ENCODE measurements at places on chromosomes 7 and 10.

GRCh38 chr10:117731121-117731791 is 188.7 kb downstream of the EMX2 start:
- DNase-seq: no peak

GRCh38 chr10:126087796-126088505 is 191.6 kb downstream of the FANK1 start:
- DNase-seq: no peak

DNA sequence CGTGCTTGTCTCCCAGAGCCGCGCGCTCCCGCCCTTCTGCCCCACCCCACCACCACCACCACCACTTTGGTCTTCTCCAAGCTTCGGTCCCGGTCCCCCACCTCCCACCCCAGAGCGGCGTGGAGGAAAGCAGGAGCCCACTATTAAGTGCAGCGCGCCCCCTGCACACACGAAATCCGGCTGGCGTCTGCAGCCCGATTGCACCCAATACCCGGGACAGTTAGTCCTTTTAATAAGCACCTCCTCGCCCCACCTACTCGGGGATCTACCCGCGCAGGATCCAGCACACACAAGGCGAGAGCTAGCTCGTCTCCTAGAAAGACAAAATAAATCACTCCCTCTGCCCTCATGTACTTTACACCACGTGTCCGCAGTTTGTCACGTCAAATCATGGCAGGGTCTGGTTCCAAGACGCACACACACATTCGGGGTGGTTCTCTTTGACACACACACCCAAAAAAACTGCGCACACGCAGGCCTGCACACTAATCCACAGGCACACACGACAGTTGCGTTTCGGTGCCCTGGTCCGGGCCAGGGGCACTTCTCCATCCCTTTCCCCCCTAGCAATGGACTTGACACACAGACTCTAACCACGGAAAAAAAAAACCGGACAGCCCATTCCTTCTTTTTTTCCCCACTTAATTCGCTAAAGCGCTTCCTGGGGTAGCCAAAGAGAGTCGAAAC is 1.6 kb downstream of the SFMBT2 start:
- no peak for DNase-seq

GRCh38 chr7:818031-818699 is 14.1 kb upstream of the SUN1 start:
- no peak for DNase-seq

GRCh38 chr10:17240616-17241015 is 12.6 kb downstream of the VIM start:
- no peak for DNase-seq

DNA sequence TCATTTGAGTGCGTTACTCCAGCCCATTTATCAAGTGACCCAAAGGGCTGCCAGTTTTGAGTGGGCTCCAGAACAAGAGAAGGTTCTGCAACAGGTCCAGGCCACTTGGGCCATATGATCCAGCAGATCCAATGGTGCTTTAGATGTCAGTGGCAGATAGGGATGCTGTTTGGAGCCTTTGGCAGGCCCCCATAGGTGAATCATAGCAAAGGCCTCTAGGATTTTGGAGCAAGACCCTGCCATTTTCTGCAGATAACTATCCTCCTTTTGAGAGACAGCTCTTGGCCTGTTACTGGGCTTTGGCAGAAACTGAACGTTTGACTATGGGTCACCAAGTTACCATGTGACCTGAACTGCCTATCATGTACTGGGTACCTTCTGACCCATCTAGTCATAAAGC is 358.8 kb upstream of the SEMA3C start:
- no peak for DNase-seq

GRCh38 chr10:6748981-6749635 is 169.0 kb upstream of the PRKCQ start:
- DNase-seq: no peak

DNA sequence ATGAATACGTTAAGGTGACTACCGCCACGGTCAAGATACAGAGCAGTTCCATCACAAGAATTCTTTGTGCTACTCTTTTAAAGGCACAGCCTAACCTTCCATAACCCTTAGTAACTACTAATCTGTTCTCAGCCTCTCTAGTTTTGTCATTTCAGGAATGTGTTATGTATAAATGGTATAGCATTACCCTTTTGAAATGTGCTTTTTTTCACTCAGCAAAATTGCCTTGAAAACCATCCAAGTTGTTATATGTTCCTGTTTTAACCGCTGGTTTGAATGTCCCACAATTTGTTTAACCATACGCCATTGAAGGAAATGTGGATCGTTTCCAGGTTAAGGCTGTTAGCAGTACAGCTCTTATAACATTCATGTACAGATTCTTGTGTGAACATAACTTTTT is 32.0 kb downstream of the WAC start:
- DNase-seq: no peak

DNA sequence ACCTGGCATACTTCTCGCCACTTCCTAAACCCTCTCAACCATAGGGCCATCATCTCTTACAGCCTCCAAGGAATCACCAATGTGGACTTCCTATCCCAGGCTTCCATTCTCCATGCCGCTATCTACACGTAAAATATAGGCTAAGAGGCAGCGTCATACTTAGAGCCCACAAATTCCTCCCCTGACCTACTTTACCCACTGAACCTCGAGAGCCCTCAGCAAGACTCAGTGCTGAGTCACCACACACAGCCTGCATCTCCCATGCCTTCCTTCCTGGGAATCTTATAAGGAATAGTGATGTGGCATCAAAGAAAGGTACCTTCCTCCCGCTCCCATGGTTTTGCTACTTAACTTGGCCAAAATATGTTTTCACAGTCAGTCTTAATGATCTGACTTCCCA is 435.6 kb upstream of the NFE2L3 start:
- DNase-seq: no peak

DNA sequence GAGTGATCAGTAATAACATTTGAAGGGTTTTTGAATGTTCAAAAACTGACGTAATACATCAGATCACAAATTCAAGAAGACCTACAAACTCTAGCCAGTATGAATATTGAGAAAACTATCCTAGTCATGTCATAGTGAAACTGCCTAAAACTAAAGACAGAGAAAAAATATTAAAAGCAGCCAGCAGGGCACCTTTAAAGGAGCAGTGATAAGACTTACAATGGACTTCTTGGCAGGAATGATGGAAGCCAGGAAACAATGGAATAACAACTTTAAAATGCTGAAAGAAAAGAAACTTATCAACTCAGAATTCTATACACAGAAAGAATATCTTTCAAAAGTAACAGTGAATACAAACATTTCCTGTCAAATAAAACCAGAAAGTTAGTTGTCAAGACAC is 78.3 kb upstream of the CTBP2 start:
- no peak for DNase-seq

DNA sequence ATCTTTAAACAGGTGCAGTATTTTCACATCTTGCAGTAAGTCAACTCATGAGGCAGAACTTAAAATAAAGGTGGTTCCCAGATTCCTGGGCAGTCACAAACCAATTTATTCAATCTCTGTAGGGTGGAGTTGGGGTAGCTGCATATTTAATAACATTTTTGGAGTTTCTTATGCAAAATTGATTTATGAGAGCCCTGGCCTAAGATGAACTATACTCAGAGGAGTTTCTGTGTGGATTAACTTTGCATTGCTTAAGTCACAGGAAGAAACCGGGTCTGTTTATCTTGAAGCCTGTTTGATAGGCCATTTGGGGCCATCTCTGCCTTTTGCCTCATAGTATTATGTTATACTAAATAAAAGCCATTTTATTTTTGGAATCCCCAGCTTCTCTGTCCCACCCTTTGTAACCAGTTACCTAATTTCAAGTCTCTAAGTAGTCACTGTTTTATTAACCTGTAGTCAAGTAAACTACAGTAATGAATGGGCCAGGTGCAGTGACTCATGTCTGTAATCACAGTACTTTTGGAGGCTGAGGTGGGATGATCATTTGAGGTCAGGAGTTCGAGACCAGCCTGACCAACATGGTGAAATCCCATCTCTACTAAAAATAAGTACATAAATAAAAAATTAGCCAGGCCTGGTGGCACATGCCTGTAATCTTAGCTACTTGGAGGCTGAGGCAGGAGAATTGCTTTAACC is 104.4 kb upstream of the FAM3C start:
- DNase-seq: no peak

DNA sequence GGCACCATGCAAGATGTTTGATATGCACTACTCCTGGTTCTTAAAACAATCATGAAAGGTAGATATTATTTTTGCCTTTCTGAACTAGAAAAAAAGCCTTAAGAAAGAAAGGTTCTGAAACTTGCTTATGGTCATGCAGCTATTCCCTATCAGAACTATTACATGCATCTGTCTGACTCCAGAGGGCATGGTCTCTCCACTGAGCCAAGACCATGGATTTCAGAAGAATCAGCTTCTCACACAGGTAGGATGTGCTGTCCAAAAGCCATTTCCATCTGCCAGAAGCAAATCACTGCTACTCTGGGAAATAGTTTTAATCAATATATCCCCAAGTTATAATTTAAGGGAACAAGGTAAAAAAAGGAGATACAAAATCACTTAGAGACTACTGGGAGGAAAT is 69.5 kb downstream of the STK17A start:
- no peak for DNase-seq

DNA sequence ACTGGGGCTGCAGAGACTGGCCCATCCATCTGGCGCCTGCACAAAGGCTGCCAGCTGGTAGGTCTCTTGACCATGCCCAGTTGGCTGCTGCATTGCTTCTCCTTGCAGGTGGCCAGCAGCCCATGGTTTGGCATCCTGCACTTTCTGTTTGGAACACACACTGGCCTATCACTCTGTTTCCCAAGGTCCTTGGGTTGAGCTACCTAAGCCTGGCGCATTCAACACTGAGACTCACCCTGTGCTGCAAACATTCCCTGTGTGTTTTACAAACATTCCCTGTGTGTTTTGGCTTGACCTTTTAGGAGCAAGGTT is 55.5 kb downstream of the TACR2 start:
- DNase-seq: no peak

GRCh38 chr10:88270871-88271713 is 312.0 kb downstream of the RNLS start:
- DNase-seq: no peak

- no peak for DNase-seq
Observed at GRCh38 chr7:37081436-37081835, 357.1 kb upstream of the AOAH start.

- DNase-seq: no peak
Observed at GRCh38 chr7:115471891-115472290, 550.0 kb downstream of the MDFIC start.

- no peak for DNase-seq
Observed at GRCh38 chr7:70694434-70694970, 437.4 kb upstream of the GALNT17 start.

GRCh38 chr7:102874966-102875365 is 37.8 kb upstream of the LRRC17 start:
- DNase-seq: no peak

- DNase-seq: no peak
Observed at GRCh38 chr7:34190299-34190698, 285.0 kb downstream of the BMPER start.

GRCh38 chr10:78290131-78290750 is 256.6 kb downstream of the RPS24 start:
- no peak for DNase-seq
